ENCODE measurements at places on chromosomes 5 and 9. TPM values are rescaled to one million over a fixed set of nuclear protein-coding genes. Genes with fewer than 3 reads are reported as not detected.

Gene SETD9
- 10.0 TPM for total RNA-seq

Gene CCL28
- 3.1 TPM for total RNA-seq

Gene ENTPD2
- 0.09 TPM for total RNA-seq

Gene LCN15
- total RNA-seq: not detected

Measured in pericardium fibroblast (primary cell).